Upper lobe of left lung (tissue), 6 donors: ENCODE measurements at places on chromosomes 6 and 20. TPM values are rescaled to one million over a fixed set of nuclear protein-coding genes. Genes with fewer than 3 reads are reported as not detected.

DNA sequence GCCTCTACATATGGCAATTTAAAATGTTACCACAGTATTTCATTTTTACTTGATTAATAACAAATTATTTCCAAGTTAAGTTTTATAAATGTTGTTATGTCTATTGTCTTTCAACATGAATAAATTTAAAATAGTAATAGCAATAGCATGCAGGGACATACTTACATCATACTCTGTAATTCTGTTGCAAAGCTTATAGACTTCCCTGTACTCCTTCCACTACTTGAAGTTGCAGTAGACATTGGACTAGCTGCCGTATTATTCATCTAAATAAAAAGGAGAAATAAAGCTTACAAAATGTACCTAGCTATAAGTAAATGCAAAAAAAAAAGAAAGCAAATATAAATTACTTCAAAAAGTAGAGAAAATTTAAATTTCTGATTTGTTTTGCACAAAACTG, 12.7 kb downstream of the SUPT3H start:
- no peak for DNase-seq

GRCh38 chr6:32332433-32332832, 39.3 kb downstream of the TSBP1 start:
- DNase-seq = no peak

- no peak for DNase-seq
Observed at GRCh38 chr20:33400812-33401183, 521 bp downstream of the CDK5RAP1 start.

- DNase-seq = no peak
Observed at GRCh38 chr20:25619514-25619913, 4.3 kb downstream of the NANP start.

DNA sequence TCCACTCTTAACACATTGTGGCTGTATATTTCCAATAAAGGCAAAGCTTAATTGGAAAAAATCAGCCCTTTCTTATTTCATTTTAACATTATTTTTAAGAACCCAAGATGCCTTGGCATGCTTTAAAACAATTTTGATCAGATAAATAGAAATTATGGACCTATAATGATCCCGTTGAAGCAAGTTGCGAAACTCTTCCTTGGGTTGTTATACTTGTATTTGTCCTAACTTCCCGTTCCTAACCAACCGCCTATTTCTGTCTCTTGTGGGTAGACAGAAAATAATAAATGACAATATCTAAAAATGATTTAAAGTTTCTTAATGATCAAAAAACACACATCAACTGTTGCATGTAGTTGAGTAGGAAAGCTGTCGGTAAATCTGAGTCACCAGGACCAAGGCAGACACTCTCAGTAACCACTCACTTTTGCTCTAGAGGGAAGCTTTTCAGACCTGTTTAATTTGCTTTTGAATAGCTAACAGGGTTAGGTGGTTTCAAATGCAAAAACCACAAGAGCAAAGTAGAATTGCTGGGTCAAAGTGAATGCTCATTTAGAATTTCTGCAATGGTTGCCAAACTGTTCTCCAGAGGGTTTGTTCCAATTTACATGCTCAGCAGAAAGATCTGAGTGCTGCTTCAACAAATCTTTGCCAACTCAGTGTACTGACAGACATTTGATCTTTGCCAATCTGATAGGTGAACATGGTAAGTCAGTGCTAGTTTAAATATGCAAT, 34.2 kb upstream of the KCNK5 start:
- DNase-seq = no peak

The GABRR2 gene
- total RNA-seq = 2.0 TPM

DNA sequence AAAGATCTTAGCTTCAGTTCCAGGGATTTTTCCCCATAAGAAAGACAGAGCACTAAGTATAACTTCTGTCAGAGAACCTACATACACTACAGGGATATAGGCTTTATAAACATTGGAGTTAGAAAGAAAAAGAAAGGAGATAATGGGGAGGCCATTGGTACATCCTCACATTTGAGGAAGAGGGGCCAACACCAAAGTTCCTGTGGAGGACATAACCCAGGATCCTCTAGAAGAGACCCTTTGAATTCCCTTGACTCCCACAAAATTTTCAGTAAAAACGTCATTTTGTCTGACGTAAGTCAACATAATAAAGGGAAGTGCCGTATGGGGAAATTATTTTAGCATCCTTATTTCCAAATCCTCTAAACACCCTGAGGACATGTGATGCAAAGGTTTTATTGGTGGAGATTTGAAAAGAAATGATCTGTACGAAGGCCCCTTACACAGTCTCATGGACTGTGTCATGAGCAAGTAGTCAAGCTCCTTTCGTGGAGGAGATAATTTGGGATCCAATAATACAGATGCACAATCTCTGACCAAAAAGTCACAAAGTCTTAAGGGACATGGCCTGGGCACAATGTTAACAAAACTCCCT, 33.2 kb downstream of the HLA-DRA start:
- no peak for DNase-seq

- DNase-seq = no peak
Observed at GRCh38 chr6:81265106-81265505, 487.4 kb downstream of the TENT5A start.

DNA sequence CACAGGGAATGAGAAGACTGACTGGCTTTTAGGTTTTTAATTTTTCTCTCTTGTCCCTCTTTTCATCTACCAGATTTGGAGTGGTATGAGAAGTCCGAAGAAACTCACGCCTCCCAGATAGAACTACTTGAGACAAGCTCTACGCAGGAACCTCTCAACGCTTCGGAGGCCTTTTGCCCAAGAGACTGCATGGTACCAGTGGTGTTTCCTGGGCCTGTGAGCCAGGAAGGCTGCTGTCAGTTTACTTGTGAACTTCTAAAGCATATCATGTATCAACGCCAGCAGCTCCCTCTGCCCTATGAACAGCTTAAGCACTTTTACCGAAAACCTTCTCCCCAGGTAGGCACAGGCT, 644 bp downstream of the MAD2L1BP start:
- peak; percentile 42 for DNase-seq

The AIF1 gene
- 78.5 TPM for total RNA-seq

The CST2 gene
- total RNA-seq = not detected

GRCh38 chr20:16387666-16388065, 185.6 kb downstream of the KIF16B start:
- DNase-seq = no peak

- no peak for DNase-seq
Observed at GRCh38 chr6:72748759-72749158, 126.9 kb downstream of the KCNQ5 start.

DNA sequence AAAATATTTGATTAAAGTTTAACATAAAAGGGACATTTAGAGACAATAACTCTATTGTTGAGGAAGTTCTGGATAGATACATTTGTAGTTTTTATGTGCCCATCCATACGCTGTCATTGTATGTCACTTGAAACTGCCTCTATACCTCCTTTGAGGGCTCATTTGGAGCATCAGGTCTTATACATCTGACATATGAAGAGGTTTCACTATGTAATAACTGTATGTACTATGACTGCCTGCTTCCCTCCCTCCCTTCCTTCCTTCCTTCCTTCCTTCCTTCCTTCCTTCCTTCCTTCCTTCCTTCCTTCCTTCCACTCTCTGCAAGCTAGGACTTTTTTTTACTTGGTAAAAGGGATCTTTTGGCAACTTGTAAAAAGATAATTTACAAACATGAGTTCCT, 657.5 kb downstream of the GRIK2 start:
- DNase-seq = no peak

DNA sequence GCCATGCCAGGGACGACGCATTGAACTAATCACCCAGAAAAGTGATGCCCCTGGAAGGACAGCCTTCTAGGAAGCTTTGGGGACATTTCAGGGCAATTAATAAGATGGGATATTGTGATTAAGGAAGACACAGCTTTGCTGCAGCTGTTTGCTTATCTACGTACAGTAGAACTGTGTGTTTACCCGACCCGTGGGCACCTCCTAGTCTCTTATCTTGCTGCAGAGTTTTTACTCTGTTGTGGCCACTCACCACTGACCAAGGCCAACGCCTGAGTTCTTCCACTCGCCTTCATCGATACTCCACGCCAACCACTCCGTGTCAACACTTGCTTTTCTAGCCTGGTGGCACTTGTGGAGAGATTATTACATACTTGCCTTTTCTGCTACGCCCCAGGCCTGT, 105.9 kb upstream of the MLN start:
- no peak for DNase-seq

The MPIG6B gene
- total RNA-seq = 0.66 TPM

GRCh38 chr6:96683819-96684528, 121.0 kb downstream of the FHL5 start:
- no peak for DNase-seq

GRCh38 chr6:72788188-72788587, 166.3 kb downstream of the KCNQ5 start:
- DNase-seq = no peak

- DNase-seq = no peak
Observed at GRCh38 chr6:10676403-10676802, 18.0 kb downstream of the C6orf52 start.

- DNase-seq = no peak
Observed at GRCh38 chr6:32442977-32443552, 3.4 kb downstream of the HLA-DRA start.

DNA sequence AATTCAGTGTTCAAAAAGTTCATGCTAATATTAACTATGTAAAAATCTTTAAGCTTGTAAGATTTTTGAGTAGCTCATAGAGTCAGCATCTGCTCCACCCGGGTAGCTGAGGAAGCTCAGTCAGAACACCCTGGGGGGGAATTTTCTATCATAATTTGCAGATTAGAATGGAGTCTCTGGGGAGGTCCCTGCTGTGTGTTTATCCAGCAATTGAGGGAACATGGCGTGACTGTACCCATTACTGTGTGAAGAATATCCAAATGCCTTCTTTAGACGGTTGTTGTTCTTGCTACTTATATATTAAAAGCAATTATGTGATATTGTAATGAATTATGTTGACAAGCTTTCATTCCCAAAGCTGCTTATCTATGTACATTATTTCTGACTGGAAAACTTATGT, 64.8 kb downstream of the AIG1 start:
- no peak for DNase-seq

DNA sequence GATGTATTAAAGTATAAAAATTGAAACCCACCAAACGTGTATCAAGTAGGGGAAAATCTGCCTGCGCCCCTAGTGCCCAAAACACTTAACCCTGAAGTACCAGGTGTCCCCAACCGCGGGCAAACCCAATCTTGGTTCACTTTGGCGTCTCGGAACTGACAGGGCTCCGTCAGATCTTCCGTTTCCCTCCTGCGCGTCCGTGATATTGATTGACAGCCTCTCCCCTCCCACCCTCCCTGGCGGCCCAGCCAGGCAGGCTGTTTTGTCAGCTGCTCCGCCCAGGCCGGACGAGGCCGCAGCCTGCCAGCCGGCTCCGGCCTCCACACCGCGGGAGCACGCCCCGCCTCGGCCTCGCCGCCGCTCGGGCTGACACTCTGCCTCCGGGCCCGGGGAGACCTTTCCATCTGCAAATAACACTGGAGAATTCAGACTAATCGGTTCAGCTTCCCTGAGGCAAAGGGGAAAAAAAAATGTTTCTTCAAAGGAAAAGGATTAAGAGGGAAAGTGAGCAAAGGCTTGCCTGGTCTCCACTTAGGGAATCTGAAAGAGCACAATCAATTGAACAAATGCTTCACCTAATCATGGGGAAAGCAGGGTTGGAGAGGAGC, 234.9 kb upstream of the MCHR2 start:
- peak; percentile 91 for DNase-seq

The PPP1R3D gene
- 10.8 TPM for total RNA-seq

The BPI gene
- total RNA-seq = 0.14 TPM
